ENCODE measurements at places on chromosomes 16 and 17. TPM values are rescaled to one million over a fixed set of nuclear protein-coding genes. Genes with fewer than 3 reads are reported as not detected.

HBQ1 gene
- total RNA-seq: not detected

FAM20A gene
- total RNA-seq: not detected

KRT35 gene
- total RNA-seq: not detected

SRSF2 gene
- total RNA-seq: 359 TPM

SMPD3 gene
- 0.17 TPM for total RNA-seq

KRT20 gene
- total RNA-seq: not detected

ZNF764 gene
- total RNA-seq: 4.4 TPM

KRTAP2-1 gene
- total RNA-seq: not detected

WIPI1 gene
- 33.7 TPM for total RNA-seq

ATF7IP2 gene
- 22.6 TPM for total RNA-seq

SKAP1 gene
- total RNA-seq: 0.17 TPM

MARVELD3 gene
- 0.11 TPM for total RNA-seq

TPSG1 gene
- total RNA-seq: 0.23 TPM

MYH1 gene
- total RNA-seq: not detected

ITGB3 gene
- total RNA-seq: 22.1 TPM

CDH11 gene
- total RNA-seq: 46.9 TPM

RNF112 gene
- total RNA-seq: 0.11 TPM

GCGR gene
- total RNA-seq: not detected

MMD gene
- 23.4 TPM for total RNA-seq

SMIM36 gene
- not detected for total RNA-seq

CCL7 gene
- total RNA-seq: 0.21 TPM

MARCHF10 gene
- total RNA-seq: not detected

KCNH6 gene
- not detected for total RNA-seq

SLFN5 gene
- total RNA-seq: 18.2 TPM

ACSF2 gene
- total RNA-seq: 8.2 TPM

POLR3E gene
- total RNA-seq: 34.1 TPM

ASGR1 gene
- 1.2 TPM for total RNA-seq

KRTAP4-9 gene
- not detected for total RNA-seq
